ENCODE measurements at places on chromosomes 4 and X. TPM values are rescaled to one million over a fixed set of nuclear protein-coding genes. Genes with fewer than 3 reads are reported as not detected.

Gene CT45A3
- total RNA-seq = not detected

Gene HMGN5
- total RNA-seq = 1.2 TPM

DNA sequence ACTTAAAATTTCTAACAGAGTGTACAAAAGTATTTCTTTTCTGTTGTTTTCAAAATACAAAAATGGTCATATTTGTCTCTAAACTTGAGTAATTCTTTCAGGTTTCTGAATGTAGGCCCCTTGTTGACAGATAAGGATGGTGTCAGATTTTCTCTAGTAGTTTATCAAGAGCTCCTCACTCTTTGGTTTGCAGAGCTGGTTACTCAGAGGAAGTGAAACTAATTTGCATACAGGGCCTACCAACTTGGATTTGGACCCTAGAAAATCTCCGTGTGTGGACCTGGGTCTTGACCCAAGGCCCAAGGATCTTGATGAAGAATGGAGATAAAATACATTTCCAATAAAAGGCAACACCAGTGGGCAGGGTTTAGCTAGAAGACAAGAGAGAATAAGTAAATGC, 433 bp upstream of the ADH6 start:
- no peaks in the 10 kb centered on the region for H3K27me3 ChIP-seq
- no peak overlapping the region for H3K4me3 ChIP-seq
- no peak for DNase-seq
- H3K27ac ChIP-seq = no peak overlapping the region
- no peaks in the 10 kb centered on the region for H3K36me3 ChIP-seq

- peak overlapping the region; percentile 52 for H3K4me3 ChIP-seq
- DNase-seq = no peak
- H3K27me3 ChIP-seq = peaks cover 38% of the 10 kb centered on the region
Observed at GRCh38 chr4:180057891-180058671, 2185.1 kb upstream of the TENM3 start.

GRCh38 chr4:53453385-53453784, 75.9 kb downstream of the FIP1L1 start:
- no peak overlapping the region for H3K4me3 ChIP-seq
- no peak for DNase-seq
- no peak overlapping the region for H3K27ac ChIP-seq
- H3K36me3 ChIP-seq = peaks cover 77% of the 10 kb centered on the region
- H3K27me3 ChIP-seq = no peaks in the 10 kb centered on the region

GRCh38 chrX:39757971-39758370, 339.8 kb downstream of the BCOR start:
- H3K27me3 ChIP-seq = no peaks in the 10 kb centered on the region
- no peak for DNase-seq
- H3K4me1 ChIP-seq = no peaks in the 10 kb centered on the region
- no peak overlapping the region for H3K27ac ChIP-seq
